ENCODE measurements at places on chromosomes 6 and 20.
A peak's percentile ranks its signal among the peaks of the same experiment; 100 is the strongest.

- peak; percentile 88 for DNase-seq
Observed at GRCh38 chr6:12528581-12529363, 187.8 kb upstream of the PHACTR1 start.

GRCh38 chr6:78482801-78483552 lies 384.4 kb upstream of the IRAK1BP1 start:
- no peak for DNase-seq

DNA sequence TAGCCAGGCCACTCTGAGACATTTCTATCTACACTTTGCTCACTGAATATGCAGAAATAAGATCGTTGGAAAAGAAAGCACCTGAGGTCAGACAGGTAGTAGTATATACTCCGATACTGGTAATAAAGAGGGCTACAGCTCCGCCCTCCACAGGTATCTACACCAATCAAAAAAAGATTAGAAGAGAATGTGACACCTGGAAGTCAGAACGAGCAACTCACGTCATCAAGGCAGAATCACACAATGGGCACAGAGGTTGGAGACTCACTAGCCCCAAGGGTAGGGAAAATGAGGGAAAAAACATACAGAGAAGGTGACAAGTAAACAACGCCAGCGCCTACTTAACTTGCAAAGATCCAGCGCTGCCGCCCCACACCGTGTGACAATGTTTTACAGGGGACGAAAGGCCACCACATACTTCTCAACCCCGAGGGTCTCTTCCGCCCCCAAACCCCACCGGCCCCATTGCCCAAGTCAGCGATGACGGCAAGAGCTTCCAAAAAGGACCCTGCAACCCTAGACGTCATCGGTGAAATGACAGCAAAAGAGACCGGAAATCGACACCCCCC lies 653 bp downstream of the LMBRD1 start:
- DNase-seq = peak; percentile 95

- DNase-seq = peak; percentile 79
Observed at GRCh38 chr6:166691199-166691598, 64.1 kb upstream of the RPS6KA2 start.

GRCh38 chr20:45450097-45450818 lies 19.3 kb upstream of the WFDC2 start:
- peak; percentile 84 for DNase-seq

DNA sequence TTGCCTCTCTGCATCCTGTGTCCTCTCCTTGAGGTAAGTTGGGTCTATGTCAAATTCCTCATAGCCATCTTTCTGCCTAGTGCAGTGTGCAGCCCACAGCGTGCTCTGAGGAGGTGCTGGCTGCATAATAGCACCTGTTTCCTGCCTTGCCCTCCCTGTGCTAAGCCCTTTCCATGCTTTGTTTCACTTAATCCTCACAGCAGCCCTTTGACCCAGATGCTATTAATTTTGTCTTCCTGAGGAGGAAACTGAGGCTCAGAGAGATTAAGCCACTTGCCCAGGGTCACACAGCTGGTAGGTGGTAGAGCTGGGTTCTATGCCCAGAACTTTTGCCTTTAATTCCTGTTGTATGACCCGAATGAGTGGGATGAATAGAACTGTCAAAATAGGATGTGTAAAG lies 13.5 kb downstream of the FAM83D start:
- no peak for DNase-seq

DNA sequence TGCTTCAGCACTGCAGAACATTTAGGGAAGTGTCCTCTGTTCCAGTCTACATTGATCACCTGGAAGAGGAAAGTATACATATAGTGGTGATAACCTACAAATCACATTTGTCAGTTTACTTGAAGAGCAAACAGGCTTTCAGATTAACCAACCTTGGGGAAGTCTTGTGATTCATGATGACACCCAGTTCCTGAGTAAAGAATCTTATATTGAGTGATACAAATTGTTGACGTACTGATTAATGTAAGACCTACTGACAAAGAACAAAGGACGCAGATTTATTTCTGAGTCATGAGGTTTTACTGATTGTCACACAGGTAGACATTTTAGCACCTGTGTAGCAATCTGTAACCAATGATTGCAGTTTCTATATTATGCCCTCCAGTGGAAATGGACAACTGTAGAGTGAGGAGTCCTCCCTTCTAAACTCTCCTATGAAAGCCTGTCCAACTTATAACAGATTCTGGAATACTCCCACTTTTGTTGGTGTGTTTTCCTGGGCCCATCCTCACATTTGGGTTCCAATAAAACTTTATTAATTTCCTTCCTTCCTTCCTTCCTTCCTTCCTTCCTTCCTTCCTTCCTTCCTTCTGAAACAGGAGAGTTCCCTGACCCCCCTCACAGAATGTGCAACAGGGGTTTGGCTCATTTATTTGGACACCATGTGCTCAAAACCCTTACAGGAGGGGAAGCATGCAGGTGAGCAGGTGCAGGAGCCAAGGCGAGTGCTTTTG lies 113.5 kb downstream of the SLC35B3 start:
- DNase-seq = no peak

GRCh38 chr6:138430361-138431145 lies 26.5 kb downstream of the HEBP2 start:
- DNase-seq = no peak

DNA sequence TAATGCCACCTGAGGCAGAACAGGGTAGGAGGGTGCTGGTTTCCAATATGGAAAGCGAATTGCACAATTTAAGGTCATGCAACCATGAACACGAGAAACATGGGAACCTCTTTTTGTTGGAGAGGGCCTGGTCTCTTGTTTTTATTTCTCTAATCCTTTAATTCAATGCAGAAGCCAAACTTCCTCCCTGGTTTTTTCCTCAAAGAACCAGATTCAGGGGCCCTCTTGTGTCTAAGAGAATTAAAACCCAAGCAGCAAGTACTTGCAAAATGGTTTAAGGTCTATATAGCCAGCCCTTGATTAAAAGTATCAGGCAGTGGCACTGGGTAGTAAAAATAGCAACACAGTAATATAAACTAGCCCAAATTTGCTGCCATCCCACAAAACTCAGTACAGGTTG lies 19.5 kb downstream of the GSTA4 start:
- peak; percentile 17 for DNase-seq

- peak; percentile 46 for DNase-seq
Observed at GRCh38 chr6:1574083-1574761, 35.5 kb upstream of the FOXC1 start.

DNA sequence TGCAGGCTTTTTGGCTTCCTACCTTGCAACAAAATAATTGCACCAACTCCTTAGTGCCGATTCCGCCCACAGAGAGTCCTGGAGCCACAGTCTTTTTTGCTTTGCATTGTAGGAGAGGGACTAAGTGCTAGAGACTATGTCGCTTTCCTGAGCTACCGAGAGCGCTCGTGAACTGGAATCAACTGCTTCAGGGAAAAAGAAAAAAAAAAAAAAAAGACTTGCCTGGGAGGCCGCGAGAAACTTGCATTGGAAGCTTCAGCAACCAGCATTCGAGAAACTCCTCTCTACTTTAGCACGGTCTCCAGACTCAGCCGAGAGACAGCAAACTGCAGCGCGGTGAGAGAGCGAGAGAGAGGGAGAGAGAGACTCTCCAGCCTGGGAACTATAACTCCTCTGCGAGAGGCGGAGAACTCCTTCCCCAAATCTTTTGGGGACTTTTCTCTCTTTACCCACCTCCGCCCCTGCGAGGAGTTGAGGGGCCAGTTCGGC lies 420 bp downstream of the SOX4 start:
- no peak for DNase-seq

- DNase-seq = no peak
Observed at GRCh38 chr20:57867181-57867803, 157.5 kb upstream of the PMEPA1 start.

DNA sequence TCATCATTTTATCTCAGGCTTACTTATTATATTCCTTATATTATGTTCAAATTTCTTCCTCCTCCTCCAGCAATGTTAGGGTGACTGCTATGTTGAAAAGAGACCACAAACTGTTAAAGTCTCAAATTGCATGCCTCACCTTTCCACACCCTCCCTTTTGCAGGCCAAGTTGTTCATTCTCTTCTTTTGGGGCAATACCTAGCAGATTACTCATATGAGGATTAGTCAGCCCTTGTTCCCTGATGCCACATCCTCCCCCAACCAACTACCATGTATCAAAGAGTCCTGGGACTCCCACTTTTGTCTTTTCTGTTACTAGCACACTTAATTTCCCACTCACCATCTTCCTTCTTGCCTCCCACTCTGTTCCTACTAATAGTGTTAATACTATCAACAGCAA lies 434.7 kb downstream of the BCKDHB start:
- peak; percentile 28 for DNase-seq

- no peak for DNase-seq
Observed at GRCh38 chr6:75402296-75402695, 91.3 kb downstream of the FILIP1 start.

DNA sequence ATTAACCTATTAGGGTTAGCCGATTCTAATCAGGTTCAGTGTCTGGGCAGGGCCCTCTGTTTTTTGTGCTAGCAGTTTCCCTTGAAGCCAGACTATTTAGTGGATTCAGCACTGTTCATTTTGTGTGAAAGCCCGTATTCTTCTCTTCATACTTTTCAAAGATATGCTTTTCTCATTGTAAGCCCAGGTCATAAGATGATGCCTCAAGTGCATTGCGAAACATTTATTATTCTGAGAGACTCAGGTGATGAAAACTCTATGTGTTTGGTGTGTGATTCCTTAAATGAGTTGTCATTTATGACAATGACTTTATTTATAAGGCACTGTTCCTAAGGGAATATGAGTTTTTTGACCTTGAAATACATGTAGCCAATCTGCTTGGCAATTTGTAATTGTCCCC lies 851.0 kb upstream of the FLRT3 start:
- no peak for DNase-seq

DNA sequence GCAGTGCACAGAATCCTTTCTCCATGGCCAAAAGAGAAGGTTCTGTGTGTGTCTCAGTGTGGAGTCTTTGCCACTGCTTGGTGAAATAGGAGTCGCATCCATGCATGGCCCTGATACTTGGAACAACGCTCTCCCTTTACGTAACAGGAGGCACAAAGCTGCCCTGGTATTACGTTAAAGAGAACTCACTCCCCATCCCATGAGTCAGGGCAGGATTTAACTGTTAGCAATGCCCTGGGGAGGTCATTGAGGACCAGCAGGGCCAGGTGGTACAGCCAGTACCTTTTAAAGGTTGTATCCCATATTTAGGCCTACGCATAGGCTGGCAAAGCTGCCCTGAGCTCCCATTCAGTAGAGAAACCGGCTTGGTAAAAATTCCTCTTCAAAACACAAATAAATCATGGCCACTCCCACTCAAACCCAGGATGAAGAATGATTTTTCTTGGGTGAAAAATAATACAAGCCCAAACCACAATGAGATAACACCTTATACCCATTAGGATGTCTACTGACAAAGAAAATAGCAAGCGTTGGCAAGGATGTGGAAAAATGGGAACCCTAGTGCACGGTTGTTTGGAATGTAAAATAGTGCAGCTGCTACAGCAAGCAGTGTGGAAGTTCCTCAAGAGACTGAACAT lies 37.1 kb downstream of the MYLK4 start:
- no peak for DNase-seq

DNA sequence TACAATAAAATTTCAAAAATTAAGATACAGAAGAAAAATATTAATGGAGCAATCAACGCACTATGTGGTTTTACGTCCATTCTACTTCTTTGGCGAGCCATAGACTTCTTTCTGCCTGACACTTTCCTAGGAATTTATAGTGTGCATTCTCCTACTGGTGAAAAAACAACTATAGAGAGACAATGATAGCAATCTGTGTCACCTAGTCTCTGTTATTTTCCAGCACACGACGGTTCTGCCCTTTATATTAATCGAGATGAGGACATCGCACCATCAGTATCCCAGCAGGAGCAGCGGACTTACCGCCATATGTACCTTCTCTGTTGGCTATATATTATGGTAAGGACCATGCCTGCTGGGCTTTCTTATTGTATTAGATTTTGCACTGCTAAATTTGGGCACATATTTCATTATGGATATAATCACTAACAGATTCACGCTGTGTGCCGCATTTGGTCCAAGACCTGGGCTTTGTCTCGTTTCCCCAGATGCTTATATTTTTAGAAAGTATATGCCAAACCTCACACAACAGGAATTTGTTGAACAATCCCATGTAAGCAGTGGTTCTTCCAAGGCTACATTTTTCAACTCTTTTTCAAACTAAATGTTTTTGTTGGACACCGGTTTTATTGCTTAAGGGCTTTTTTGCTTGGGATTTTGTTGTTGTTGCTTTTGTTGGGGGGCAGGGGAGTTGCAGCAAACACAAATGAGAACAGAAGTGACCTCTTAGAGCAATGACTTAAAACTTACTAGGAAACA lies 166.4 kb downstream of the ADAT2 start:
- DNase-seq = no peak

GRCh38 chr20:22515264-22515663 lies 69.1 kb downstream of the FOXA2 start:
- no peak for DNase-seq

DNA sequence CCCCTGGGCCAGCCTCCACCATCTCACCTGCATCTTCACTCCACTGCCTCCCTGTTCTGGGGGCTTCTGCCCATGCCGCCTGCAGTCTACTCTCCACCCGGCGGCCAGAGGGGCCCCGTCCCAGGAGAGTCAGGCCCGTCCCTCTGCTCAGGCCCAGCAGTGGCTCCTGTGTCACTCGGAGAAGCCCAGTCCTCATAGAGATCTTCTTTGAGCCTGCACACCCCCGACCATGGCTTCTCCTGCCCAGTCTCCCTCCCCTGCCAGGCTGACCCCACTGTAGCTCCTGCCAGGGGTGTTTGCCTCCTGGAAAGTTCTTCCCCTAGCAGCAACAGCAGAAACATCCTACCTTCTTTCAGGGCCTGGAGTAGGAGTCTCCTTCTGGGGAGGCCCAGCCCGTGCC lies 22.2 kb upstream of the NOL4L start:
- DNase-seq = no peak

DNA sequence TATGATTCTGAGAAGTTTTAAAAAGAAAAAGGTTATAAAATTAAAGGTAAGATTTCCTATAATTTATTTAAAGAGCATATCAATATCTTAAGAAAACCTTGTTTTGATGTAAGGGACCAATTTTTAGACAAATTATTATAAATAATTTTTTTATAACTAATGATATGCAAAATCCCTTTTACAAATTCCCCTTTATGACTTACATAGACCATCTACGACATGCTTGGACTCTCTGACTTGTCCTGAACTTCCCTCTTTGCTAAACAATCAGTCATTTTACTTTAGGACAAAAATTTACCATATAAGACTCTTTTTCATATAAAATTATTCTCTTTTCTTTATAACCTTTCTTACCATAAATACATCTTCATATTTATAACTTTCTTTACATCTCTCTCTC lies 15.3 kb upstream of the ANGPT4 start:
- peak; percentile 46 for DNase-seq

GRCh38 chr20:60715172-60715571 lies 536.9 kb upstream of the CDH4 start:
- DNase-seq = peak; percentile 50

GRCh38 chr20:62391165-62392076 lies 4.5 kb downstream of the RPS21 start:
- no peak for DNase-seq

- DNase-seq = no peak
Observed at GRCh38 chr20:54079652-54080051, 9.3 kb upstream of the BCAS1 start.

- no peak for DNase-seq
Observed at GRCh38 chr6:43277306-43277642, 20.8 kb upstream of the SLC22A7 start.

GRCh38 chr6:27770724-27771123 lies 141.5 kb downstream of the OR2B2 start:
- peak; percentile 21 for DNase-seq
